Fibroblast of skin of abdomen (primary cell): ENCODE measurements at places on chromosomes 7 and 10.

GRCh38 chr10:89652806-89653370, 7.8 kb upstream of the PANK1 start:
- no peak for DNase-seq

DNA sequence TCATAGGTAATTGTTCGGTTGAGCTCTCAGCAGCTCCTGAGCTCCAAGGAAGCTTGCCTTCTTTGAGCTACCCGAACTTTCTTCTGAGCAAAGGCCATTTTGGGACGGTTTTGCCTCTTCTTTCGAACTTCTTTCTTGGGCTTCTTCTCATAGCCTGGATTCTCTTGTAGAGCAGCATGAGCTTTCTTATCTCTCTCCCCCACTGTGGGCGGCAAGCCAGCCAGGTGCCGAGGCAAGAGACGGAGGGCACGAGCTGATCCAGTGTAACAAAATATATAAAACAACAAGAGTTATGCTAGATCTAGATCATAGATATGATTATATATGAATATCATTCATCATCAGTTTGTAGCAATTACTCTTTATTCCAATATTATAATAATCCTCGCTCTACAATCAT, 16.5 kb upstream of the KNDC1 start:
- DNase-seq: no peak

GRCh38 chr10:29860166-29860565, 199.2 kb downstream of the JCAD start:
- DNase-seq: peak; percentile 89

DNA sequence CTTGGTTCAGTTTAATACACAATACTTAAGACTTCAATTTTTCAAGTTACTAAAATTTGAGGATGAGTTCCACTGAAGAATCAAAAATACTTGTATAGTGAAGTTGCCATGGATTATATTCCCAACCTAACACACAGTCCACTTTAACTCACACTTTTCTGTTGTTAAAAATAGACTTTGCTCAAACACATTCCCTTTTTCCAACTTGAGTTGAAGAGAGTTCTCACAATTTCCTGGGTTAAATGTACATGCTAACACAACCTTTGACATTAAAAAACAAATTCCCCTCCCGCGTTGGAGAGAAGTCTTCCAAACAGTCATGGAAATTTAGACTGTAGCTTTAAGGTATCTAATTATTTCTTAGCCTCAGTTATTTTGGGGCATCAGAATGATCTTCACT, 27.1 kb downstream of the SKIDA1 start:
- DNase-seq: no peak

- DNase-seq: peak; percentile 54
These were observed 22.9 kb downstream of the DLD start for GRCh38 chr7:107913851-107914250.

GRCh38 chr10:90993340-90993739, 72.5 kb upstream of the ANKRD1 start:
- peak; percentile 38 for DNase-seq

- no peak for DNase-seq
These were observed 151.0 kb upstream of the YAE1 start for GRCh38 chr7:39415091-39415787.

DNA sequence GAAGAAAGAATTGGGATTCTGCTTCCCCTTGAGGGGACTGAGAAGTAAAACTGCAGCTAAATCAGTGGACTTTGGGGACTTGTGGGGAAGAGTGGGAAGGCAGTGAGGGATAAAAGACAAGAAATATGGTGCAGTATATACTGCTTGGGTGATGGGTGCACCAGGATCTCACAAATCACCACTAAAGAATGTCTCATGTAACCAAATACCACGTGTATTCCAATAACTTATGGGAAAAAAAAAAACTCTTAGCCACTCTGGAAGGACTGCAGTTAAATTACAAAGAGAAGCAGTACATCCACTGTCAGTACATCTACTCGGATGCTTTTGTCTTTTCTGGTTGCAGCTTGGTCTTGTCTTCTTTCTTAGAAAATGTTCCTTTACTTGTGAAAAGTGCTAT, 27.4 kb upstream of the GOT1 start:
- peak; percentile 63 for DNase-seq

GRCh38 chr10:131775433-131775832, 125.4 kb upstream of the PPP2R2D start:
- no peak for DNase-seq

- no peak for DNase-seq
These were observed 9.4 kb upstream of the TMEM168 start for GRCh38 chr7:112799448-112800120.

GRCh38 chr7:122543891-122544290, 155.0 kb downstream of the RNF133 start:
- DNase-seq: no peak

GRCh38 chr7:46174196-46174580, 253.1 kb upstream of the IGFBP3 start:
- DNase-seq: no peak

GRCh38 chr10:75803816-75804552, 372.6 kb downstream of the LRMDA start:
- DNase-seq: no peak

DNA sequence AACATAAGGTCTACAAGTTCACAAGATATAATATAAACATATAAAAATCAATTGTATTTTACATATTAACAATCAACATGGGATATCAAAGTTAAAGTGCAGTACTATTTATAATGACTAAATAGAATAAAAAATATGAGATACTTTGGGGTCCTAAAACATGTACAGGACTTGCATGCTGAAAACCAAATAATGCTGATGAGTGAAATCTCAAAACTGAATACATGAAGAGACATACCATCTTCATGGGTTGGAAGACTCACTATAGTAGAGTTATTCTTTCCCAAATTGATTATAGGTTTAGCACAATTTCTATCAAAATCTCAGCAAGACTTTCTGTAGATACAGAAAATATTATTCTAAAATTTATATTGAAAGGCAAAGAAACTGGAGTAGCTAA, 181.5 kb downstream of the LHFPL3 start:
- no peak for DNase-seq

DNA sequence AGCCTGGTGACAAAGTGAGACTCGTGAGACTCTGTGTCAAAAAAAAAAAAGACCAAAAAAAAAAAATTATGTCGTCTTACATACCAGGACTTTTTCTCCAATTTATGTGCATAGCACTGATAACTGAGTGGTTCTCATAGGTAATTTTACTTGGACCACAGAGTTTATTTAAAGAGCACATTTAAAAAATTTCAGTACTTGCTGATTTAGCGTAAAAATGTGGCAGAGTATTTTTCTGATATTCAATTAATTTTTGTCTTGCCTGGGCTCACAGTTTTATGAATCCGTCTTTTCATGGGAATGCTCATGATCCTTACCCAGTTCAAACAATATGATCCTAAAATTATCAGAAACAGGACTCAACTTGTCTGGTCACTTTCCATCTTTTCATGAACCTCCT, 151.0 kb upstream of the ZNF92 start:
- DNase-seq: no peak

GRCh38 chr10:19874791-19875190, 58.6 kb downstream of the PLXDC2 start:
- no peak for DNase-seq

- no peak for DNase-seq
These were observed 95.5 kb upstream of the AGK start for GRCh38 chr7:141455723-141456122.

DNA sequence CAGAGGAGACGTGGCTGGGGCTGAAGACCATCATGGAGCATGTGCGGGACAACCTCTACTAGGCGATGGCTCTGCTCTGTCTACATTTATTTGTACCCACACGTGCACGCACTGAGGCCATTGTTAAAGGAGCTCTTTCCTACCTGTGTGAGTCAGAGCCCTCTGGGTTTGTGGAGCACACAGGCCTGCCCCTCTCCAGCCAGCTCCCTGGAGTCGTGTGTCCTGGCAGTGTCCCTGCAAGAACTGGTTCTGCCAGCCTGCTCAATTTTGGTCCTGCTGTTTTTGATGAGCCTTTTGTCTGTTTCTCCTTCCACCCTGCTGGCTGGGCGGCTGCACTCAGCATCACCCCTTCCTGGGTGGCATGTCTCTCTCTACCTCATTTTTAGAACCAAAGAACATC, 22.0 kb upstream of the CPA5 start:
- DNase-seq: no peak

- no peak for DNase-seq
These were observed 44.0 kb downstream of the PLXNA4 start for GRCh38 chr7:132532281-132532680.

DNA sequence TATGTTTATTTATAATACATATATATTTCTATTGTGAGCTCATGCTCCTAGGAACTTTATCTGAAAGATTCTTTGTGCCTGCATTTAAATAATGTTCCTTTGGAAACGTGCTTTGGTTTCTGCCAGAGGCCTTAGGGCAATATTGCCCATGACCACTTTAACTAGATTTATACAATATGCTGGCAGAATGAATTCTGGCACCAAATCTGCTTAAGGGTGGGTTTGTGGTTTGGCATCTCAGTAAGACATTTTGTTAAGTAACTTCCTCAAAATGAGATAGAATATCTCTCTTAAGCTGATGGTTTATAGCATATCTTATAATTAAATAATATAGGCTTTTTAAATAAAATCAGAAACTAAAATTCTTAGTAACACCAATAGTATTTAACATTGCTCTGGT, 252.9 kb downstream of the RNLS start:
- DNase-seq: no peak

DNA sequence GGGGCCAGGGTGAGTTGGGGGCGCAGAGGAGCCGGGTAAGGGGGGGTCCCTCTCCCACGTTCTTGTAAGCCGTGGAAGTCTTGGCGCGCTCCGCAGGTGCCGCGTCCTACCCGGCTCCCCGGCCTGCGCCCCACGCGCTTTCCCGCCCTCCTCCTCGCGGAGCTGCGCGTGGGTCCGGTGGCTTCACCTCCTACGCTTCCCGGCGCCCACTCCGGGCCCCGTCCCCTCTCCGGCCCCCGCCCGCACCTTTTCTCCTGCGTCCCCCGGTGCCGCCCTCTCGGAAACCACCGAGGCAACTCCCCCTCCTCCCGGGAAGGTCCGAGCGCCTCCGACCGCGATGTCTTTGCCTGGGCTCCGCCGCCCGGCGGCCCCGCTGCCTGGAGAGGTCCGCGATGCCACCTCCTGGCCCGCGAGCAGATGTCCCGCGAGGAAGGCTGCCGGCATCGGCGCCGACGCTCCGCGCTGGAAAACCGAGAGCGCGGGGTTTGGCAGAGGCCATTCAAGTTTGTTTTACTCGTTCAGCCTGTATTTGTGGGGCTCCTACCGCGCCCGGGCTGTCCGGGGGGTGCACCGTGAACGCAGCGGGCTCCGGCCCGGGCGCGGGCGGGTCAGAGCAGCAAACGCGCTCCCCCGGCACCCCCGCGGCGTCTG, 2.4 kb upstream of the NKX6-2 start:
- DNase-seq: no peak

DNA sequence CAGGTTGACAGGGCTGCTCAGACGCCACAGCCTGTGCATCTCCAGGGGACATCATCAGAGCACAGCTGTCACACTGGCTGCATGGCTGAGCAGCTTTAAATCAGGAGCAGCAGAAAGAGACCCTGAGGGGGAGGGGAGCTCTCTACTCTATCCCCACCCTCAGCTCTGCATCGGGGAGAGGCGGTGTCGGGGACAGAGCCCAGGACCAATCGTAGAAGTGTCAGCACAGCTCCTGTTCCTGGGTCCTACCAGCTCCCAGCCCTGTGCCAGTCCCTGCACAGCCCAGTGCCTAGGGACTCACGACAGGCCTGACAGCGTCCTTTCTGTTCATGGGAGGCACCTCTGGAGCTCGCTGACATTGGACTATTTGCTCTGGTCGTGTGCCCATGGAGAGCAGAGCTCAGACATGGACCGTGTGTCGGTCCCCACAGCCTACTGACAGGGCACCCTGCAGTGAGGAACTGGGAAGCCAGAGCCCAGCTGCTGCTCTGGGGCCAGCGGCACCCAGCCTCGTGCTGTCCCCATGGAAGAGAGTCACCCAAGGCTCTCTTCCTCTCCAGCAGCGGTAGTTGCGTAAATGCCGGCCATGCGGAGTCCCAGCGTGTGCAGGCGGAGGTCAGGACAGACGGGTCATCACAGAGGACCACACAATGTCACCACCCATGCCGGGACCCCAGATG, 20.4 kb upstream of the ANTXRL start:
- DNase-seq: no peak
